ENCODE measurements at places on chromosomes 4 and X.

DNA sequence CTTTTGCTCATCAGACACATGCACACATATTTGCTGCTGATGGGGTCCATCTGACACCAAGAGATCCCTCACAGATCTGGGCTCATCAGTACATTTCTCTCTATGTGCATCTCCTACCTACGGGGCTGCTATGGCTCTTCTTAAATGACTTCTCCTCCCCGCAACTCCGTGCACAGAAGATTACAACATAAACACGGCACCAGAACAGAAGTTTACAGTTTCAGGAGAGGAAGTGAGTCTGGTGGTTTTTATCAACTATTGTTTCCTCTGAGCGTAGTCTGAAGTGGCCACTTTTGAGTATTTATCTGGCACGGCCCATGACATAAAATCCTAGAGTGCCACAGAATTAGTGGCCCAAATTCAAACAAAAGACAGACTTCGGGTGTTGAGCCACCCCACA, 263.8 kb downstream of the PRDM5 start:
- DNase-seq: no peak

- DNase-seq: no peak
Observed at GRCh38 chr4:159002950-159003349, 99.9 kb upstream of the RAPGEF2 start.

DNA sequence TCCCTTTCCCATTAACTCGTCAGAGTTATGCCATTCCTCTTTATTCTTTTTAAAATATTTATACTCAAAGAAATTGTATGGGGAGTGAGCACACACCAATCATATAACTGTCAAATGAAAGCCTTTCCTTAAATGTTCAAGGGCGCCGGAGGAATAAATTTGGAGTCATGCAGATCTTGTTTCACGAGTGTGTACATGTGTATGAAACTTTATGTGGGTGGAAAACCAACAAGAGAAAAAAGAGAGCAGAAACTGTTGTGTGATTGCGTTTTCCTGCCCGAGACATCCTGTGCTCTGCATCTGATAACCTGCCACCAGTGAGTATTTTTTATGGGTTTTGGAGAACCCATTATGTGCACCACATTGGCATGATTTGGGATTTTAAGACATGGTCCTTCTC, 88.3 kb downstream of the FHDC1 start:
- DNase-seq: no peak

GRCh38 chr4:87353592-87353991, 30.9 kb upstream of the HSD17B13 start:
- no peak for DNase-seq

GRCh38 chrX:64265265-64265664, 34.9 kb upstream of the ASB12 start:
- no peak for DNase-seq

GRCh38 chr4:1194010-1194900, 21.9 kb upstream of the SPON2 start:
- no peak for DNase-seq

DNA sequence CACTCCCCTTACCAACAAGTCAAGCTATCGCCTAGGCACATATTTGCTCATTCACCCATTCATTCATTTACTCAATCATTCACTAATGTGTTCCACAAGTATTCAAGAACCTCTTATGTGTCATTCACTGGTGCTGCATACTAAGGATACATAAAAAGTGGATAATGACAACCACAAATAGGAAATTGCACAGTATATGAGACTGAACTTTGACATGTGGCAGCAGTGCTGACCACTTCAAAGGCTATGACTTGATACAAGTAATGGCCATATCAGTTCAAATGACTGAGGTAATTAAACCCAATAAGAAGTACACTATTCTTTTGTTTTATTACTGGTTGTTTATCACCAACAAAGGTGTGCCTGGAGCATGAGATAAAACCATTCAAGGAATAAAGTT, 282.5 kb downstream of the KLHL13 start:
- DNase-seq: no peak

GRCh38 chrX:143634309-143634662, 1.6 kb downstream of the SLITRK4 start:
- DNase-seq: no peak

DNA sequence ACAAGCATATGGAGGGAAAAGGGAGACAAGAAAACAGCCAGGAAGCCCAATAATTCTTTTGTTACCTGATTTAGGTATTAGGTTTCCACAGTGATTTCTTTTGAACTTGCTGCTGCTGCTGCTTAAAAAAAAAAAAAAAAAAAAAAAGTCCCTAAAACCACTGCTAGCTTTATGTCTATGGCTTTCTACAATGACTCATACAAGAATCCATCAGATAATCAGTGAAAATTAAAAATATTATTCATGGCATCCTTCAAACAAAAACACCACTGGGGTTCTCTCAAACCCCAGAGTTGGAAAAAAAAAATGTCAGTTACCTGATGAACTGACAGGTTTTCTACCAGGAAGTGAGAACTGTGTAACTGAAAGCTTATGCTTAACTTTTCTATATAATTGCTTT, 14.3 kb downstream of the EPHA5 start:
- peak; percentile 21 for DNase-seq

DNA sequence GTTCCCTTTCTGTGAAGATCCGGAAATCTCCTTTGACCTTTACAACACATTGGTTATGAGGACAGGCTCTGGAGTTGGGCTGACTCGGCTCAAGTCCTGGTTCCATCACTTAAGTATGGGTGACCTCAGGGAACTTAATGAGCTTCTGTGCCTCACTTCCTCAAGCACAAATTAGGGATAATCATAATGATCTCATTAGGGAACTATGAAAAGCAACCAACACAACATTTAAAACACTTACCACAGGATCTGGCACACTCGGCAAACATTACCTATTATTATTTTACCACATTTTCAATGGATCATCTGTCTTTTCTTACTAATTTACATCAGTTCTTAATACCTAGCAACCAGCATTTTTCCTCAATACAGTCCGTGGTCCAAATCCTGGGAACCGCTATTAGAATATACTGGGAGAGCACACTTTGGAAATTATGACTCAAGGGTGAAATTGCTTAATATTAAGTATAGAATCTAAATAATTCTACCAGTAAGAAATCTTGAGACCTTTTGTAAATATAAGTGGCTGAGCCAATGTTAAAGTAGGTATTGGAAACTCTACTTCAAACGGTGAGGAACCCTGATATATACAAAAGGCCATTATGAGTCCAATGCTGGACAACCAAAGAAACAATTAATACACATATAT, 19.6 kb downstream of the ADGRA3 start:
- no peak for DNase-seq

GRCh38 chr4:93529692-93530372, 298.7 kb upstream of the ATOH1 start:
- no peak for DNase-seq

DNA sequence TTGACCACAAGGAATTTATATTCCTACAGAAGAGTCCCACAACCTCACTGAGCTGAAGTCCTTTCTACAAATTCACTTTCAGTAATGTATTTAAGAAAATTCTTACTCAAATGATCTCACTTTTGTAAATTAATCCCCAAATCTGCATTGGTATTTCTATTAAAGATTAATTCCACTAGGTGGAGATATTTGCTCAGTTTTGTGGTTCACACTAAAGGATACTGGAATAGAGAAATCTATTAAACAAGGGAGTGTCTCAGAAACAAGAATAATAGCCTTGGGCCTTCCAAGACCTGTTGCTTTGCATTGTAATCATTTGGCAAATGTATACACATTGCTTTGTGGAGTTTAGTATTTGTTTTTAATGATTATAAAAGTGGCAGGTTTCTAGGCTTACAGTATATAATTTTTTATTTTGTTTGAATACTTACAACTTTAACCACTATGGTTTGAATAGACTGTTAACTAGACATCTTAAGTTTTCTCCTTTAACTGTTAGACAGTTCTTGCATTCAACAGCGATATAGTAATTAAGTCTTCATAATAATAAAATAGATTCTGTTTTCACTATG, 25.9 kb downstream of the CFAP299 start:
- no peak for DNase-seq

DNA sequence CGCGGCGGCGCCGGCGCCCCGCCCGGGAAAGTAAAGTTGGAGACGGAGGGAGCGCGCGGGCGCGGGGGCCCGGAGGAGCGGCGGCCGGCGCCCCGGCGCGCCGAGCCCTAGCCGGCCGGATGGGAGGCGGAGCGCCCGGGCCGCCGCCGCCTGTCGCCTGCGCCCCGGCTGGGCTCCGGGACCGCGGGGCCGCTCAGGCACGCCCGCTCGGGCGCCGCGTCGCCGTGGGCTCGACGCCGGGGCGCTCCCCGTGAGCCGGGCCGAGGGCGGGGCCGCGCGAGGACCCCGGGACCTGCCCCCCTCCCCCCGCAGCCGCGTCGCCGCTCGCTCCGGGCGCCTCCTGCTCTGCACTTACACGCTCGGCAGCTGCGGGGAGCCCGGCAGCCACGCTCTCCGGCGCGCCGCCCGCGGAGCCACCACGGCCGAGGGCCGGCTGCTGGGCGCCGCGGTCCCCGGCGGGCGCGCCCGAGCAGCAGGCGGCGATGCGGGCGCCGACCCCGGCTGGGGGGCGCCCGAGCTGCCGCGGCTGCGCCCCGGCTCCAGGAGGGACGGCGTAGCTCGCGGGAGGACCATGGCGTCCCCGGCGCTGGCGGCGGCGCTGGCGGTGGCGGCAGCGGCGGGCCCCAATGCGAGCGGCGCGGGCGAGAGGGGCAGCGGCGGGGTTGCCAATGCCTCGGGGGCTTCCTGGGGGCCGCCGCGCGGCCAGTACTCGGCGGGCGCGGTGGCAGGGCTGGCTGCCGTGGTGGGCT, at the start of gene ADRA2C:
TSS of gene ADRA2C (plus strand) at position 350 of the 749 bp plus-strand sequence. CDS start at position 572, 222 bp downstream.
- DNase-seq: no peak

- no peak for DNase-seq
Observed at GRCh38 chr4:23855912-23856605, 33.8 kb downstream of the PPARGC1A start.

DNA sequence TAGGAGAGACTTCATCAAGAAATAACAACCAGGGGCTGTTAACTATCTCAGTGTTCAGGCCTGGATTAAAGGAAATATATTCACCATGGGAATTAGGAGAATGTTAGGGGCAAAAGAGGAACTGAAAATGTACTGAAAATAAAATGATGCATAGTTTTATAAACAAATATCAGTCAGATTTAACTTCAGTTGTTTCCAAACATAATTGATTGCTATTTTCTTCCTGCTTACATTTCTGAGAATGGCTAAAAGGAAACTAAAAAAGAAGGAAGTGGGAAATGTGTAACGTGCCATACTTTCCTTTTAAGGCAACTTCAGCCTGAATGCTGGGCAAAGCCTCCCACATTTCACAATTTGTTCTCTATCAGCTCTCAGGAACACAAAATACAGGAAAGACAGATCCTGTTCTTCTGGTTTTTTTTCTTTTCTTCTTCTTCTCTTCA, 178.1 kb downstream of the MAML3 start:
- no peak for DNase-seq

DNA sequence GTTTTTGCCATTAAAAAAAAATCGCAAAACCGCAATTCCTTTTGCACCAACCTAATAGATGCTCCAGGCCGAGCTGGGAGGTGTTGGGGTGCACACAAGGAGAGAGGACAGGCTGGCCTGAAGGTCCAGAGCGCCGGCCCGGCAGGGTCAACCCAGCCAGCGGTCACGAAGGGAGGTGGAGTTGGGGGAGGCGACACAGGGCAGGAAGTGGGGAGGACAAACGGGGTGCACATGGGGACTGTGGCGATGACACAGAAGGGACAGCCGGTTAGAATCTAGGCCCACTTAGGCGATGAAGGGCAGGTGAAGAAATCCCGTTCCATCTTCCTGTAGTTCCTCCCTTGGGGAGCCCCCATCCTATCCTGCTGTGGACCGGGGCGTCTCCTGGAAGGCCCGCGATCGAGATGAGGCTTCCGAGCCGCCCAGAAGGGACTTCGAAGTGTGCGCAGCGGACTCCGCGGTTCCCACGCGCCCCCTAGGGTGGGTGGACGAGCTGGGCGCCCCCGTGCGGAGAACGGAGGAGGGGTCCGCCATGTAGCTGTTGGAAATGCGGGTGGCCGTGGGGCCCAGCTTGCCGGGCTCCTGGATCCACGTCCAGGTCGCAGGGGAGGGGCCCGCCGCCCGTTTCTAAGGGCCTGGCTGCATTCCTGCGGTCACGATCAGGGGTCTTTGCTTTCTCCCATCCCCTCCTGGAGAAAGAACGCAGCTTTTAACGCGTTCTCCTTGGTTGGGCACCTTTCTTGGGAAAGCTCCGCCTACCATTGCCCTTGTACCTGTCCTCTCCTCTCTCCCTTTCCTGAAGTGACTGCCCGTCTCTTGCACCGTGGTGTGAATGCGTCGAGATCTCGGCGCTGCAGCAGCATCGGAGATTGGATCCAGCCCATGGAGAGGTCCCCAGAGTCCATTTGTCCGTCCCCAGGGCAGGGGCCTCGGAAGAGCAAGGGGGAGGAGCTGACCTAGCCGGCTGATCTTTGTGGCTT, 17.0 kb upstream of the HPF1 start:
- DNase-seq: no peak

DNA sequence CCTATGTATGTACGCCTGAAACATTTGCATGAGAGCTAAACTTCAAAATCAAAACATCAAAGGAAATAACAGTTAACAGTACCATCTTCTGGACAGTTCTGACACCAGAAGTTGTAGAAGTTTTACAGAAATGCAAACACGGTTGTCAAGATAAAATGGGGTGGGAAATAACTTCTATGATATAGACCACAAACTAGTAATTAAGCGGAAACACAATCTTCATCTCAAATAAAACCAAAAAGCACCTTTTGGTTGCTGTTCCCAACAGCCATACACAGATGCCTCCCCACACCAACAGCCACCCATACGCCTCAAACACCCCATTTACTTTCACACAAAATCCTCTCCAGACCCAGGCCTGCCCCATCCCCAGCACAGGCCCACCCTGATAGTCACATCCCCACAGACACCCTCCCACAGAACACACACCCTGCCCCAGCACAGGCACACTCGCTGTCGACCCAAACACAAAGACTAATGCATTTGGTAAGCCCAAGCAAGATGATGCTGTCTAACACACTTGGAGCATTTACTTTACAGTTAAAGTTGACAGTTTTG, 64.3 kb downstream of the TAPT1 start:
- DNase-seq: no peak

DNA sequence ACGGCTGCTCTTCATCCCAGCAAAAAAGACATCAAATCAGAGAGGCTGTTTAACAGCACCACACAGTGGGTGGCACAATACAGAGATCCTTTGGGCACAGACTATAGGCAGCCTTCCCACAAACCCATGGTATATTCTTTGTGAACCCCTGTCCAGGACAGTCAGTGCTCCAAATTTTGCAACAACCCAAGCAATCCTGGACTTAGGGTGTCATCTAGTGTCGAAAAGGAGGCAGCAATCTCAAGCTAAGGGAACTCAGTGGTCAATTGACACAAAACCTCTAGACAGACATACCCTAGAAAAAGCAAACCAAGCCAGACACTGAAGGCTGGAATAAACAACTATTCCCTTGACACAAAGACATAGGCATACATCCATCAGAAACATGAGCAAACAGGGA, 137.4 kb downstream of the BMP15 start:
- DNase-seq: no peak
